Stimulated activated CD8-positive, alpha-beta memory T cell treated with anti-CD3 and anti-CD28 coated beads, Interleukin-7, amount 100 ng/mL, for 1 hour (primary cell): ENCODE measurements at places on chromosomes 6 and 20.

DNA sequence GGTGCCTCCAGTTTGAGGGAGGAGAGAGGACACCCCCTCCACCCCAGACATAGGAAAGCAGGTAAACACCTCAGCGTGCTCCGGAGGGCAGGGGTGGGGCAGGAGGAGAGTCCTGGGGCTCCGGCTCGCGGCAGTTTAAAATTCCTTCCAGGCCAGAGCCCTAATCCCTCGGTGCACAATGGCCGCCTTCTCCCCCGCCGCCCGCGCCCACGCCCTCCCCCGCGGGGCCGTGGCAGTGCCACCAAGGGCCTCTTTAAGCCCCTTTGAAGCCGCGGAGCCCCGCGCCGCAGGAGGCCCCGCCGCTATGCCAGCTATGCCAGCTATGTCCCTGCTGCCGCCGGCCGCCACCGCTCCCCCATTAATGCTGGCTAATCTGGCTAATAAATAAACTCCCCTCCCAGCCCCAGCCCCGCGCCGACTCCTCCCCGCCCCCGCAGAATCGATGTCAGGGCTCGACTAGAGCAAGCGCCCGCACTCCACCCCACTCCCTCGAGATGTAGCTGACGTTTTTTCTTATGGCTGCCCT is 125.1 kb downstream of the MRPL14 start:
- no peak for DNase-seq

DNA sequence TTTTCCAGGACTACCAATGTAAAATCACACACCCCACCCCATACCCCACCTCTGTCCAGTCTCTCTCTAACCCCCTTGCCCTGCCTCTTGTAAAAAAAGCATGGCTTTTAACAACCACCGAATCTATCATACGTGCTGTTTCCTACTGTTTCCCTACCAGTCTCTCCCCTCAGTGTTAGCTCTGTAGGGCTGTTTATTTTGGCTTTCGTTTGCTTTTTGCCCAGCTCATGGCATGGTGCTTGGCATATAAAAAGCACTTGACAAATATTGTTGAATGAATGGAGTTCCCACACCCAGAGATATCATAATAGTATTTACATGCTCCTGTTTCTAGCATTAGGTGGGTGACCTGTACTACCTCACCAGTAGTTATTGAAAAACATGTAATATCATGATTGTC is 148.2 kb downstream of the OPRM1 start:
- DNase-seq = no peak

- no peak for DNase-seq
These were observed 370.0 kb upstream of the CNR1 start for GRCh38 chr6:88536071-88536625.

DNA sequence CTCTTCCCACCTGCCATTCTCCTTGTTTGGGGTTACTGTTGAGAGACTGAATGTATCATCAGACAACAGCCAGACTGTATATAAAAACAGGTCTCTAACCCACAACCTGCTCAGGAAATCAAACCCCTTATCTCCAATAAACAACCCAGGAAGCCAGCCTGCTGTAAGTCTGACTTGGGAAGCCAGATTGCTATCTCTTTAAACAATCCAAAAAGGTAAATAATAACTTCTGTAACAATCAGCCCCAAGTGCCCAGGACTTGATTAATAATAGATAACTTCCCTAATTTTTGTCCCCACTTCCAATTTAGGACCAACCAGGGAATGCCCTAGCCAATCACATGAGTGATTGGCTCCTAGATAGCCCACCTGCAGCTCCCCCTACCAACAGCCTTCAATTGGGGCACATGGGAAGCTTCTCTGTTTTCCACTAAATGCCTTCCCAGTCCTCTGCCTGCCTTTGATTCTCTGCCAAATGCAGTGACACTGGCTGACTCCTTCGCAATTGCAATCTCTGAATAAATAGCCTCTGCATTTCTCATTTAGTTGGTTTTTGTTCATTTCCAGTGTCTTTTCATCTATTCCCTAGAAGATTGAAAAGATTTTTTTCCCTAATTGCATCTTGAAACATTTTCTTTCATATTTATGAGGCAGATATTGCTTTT is 117.1 kb upstream of the TAB2 start:
- DNase-seq = no peak
